ENCODE measurements at places on chromosomes 12 and 14. TPM values are rescaled to one million over a fixed set of nuclear protein-coding genes. Genes with fewer than 3 reads are reported as not detected.

Gene INHBE
- total RNA-seq: 1.5 TPM

Gene TPPP2
- total RNA-seq: not detected

Gene DENR
- 64.1 TPM for total RNA-seq

Gene PIWIL1
- total RNA-seq: not detected

Gene SMCO2
- total RNA-seq: not detected

Gene SERPINA3
- not detected for total RNA-seq

Gene AVPR1A
- not detected for total RNA-seq

Gene WDHD1
- 71.1 TPM for total RNA-seq

Gene MYBPC1
- not detected for total RNA-seq

Gene ANKS1B
- 0.73 TPM for total RNA-seq

Gene GAPDH
- 9,770 TPM for total RNA-seq

Gene KRT85
- not detected for total RNA-seq

Gene CCDC197
- total RNA-seq: 0.53 TPM

Gene ENO2
- total RNA-seq: 317 TPM

Gene LGMN
- 3.2 TPM for total RNA-seq

Gene BCAT1
- 27.9 TPM for total RNA-seq

Gene ACRBP
- 1.7 TPM for total RNA-seq

Gene CACNA2D4
- 5.5 TPM for total RNA-seq

Data from activated CD4-positive, alpha-beta T cell treated with anti-CD3 and anti-CD28 coated beads for 36 hours (primary cell).